ENCODE measurements at places on chromosomes 11 and 22.

- DNase-seq = no peak
These were observed 18.5 kb upstream of the QSER1 start for GRCh38 chr11:32874132-32874531.

DNA sequence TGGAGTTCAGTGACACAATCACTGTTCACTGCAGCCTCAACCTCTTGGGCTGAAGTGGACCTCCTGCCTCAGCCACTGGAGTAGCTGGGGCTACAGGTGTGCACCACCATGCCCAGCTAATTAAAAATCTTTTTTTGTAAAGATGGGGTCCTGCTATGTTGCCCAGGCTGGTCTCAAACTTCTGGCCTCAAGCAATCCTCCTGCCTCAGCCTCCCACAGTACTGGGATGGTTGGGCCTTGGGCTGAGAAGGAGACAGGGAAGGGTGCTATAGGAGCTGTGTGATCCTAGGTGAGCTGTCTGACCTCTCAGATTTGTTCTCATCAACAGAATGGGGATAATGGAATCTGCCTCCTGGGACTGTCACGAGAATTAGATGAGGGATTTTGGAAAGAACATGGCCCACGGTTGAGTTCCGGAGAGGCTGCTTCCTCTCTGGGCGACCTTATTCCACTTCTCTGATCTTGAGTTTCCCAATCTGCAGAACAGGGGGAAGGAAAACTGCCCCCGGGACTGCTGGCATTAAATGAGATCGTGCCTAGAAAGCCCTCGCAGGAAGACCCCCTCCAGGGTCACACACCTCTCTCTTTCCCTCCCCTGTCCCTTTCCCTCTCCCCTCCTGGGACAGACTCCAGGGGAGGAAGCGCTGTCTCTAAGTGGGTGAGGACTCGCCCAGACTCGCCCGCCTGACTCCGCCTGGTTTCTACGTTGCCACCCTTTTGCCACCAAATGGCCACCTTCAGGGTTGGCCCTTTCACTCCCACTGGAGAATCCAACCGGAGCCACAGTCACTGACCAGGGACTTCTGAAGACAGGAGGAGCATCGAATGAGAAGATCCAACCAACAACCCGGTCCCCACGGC, 50.1 kb downstream of the MCM5 start:
- no peak for DNase-seq

DNA sequence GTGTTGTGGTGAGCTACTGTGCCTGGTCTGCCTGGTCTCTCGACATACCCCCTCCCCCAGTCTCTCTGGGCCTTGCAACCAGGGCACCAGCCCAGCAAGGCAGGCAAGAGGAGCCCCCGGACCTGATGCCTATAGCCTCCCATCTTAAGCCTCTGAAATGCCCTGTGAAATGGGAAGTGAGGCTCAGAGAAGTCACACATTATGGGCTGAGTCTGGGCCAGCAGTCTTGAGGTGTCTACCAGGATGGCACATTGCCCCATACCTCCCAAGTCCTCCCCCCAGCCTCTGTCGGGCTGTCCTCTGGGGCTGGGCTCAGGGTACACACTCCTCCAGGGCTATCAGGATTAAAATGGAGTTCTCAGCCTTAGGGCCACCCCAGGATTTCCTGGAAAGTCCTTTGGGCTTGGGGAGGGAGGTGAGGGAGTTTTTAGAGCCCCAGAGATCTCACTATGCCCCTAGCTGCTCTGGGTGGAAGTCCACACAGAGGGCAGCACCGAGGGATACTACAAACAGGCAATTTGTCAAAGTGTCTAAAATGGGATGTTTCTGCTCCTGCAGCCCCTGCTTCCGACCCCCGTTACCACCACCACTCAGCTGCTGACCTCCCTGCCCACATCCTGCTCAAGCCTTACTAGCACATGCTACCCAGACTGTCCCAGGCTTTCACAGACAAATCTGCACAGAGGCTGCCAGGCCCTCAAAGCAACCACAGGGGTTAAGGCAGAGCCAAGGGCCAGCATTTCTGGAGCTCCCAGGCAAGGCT, 3.1 kb upstream of the SH3BP1 start:
- no peak for DNase-seq

GRCh38 chr11:121352251-121352891, 59.8 kb downstream of the SC5D start:
- DNase-seq = no peak
